Fibroblast of skin of scalp (primary cell): ENCODE measurements at places on chromosomes 13 and 19.

DNA sequence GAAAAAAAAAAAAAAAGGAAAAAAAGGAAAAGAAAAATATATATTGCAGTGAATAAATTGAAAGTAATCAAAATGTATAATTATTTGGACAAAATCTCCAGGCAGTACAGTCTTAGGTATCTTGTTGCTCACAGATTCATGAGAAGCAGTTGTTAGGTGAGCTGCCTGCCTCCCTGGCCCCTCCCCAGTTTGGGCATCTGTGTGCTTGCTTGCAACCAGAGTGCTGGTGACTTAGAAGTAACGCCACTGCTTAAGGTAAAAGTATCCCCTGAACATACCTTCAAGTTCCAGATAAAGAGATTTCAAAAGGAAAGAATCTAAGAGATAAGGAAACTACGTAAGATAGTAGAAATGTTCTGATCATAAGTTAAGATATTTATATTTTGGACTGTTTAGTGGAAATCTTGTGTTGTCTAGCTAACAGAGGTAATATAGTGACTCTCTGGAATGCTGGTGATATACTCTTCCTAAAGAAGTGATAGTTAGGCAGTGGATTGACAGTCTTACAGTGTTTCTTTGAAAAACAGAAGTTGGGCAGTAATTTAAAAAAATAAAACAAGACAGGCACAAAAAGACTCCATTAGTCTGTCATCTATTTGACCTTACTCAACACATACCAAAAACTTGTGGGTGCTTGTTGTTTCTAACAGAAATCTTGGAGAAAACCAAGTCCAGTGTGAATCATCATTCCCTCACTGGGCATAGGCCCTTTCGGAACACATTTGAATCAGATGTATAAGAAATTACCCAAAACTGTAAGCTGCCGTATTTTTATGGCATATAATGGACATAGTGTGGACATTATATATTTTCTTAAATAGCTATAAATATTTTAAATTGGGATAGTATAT, 38.3 kb upstream of the KCTD4 start:
- peak; percentile 71 for DNase-seq

DNA sequence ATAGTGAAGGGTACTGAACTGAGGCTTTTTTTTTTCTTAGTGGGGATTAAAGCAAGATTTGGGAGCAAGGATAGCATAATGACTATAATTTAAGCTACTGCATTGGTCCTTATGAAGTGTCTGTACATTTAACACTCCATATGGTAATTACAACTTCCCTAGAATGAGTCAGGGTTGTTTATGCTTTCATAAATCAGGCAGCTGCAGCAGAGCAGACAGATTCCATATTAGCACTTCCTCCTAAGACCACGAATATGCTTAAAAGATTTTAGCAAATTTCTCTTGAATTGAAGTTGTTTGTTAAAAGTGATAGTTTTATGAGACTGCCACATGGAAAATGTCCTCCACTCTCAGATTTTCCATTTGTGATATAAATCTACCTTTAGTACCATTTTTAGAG, 401.1 kb upstream of the SPRY2 start:
- no peak for DNase-seq

- no peak for DNase-seq
Observed at GRCh38 chr19:57227502-57227901, 3.3 kb upstream of the AURKC start.

DNA sequence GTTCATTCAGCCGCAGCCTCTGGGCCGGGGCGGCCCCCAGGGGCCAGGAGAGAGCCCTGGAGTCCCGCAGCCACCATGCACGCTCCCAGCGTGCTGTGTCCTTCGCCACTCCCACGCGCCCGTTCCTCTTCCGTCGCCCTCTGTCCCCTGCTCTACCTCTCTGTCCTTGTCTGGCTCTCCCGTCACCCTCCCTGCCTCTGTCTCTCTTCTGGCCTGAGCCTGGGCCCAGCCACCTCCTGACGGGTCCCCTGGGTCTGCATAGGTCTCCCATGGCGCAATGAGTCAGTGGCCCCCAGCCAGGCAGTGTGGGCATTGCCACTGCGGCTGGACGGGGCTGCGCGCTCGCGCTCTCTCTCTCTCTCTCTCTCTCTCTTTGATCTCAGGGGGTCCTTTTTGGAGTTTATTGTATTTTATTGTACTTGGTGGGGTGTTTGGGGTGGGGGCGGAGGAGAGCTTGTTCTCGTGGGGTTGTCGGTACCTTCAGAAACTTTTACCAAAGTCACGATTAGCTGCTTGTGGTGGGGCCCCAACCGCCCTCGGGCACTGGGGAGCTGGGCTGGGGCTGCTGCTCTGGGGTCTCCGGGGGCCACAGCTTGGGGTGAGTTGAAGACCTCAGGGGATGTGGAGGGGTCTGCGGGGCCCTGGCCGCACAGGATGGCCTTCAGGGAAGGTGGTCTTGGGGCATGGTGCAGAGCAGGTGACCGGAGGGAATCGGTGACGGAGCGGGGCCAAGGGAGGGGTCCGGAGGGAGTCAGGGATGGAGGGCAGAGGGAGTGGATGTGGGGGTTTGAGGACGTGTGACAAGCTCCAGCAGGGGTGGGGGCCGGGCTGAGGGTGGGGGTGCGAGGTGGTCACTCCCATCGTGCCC, 1.7 kb upstream of the TGFBR3L start:
- no peak for DNase-seq

GRCh38 chr19:38076337-38076736, 147.7 kb downstream of the DPF1 start:
- DNase-seq: no peak

DNA sequence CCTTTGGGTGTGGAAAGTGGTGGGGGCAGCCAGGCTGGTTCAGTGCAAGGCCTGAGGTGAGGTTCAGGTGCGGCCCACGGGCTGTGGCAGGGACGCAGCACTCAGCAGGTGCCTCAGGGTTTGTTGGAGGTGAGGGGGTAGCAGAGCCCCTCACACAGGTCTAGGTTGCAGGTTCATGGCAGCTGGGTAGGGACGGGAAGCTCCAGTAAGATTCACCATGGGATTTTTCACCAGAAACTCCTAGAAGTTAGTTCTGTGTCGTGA, 14.0 kb downstream of the MCF2L start:
- DNase-seq: no peak

DNA sequence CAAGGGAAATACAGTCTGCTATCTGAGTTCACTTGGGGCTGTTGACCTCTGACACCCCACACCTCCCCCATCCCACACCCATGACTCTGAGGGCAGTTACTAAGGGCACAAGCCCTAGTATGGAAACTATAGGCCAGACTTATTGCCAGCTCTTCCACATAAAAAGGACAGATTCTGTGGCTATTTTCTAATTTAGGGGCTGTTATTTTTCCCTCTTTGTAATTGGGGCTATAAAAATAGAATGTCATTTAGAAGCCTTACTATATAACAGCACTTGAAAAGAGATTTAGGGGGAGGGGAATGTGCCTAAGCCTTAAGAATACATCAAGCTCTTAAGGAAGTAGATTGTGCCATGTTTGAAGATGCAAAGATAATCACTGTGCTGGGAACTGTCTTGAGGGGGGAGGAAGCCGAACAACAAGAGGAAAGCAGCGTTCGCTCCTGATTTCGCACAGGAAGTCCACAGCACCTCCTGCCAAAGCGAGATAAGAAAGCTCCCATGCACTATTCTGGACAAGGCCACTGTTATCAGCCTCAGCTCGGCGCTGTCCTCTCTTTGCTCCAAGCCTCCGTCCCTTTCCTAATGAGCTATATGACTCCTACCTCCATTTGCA, 86.6 kb downstream of the FLT1 start:
- DNase-seq: no peak

DNA sequence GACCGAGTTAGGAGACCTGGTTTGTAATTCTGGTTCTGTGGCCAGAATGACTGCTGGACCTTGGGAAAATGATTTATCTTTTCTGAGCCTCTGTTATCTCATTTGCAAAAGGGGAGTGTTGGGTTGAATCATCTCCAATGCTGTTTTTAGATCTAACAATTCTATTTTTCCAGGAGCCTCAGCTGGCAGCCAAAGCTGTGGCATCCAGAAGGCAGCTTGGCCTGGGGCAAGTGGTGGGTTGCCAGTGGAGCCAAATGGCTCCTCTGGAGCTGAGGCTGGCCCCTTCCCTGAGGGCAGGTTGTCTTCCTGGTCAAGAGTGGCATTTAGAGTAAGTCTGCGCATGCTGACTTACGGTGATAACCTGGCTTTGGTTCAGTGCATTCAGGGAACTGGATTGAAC, 21.3 kb downstream of the B3GLCT start:
- DNase-seq: no peak

GRCh38 chr19:18862976-18863842, 31.4 kb downstream of the UPF1 start:
- DNase-seq: no peak

DNA sequence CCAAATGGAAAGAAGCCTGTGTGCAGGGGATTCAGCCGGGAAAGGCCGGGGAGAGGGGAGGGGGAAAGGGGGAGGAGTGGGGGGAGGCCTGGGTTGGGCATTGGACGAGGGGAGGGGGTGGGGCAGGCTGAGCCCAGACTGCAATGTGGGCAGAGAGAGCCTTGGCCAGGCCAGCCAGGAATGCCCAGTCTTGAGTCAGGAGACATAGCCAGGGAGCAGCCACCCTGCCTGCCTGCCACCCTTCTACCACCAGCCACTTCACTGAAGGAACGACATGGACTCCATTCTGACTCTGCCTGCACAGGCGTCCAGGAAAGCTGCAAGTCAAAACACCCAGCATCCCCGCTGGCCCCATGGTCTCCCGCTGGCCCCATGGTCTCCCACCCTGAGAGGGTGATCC, 498 bp downstream of the PROZ start:
- DNase-seq: no peak

GRCh38 chr13:80979035-80979641, 638.2 kb upstream of the SPRY2 start:
- peak; percentile 70 for DNase-seq

DNA sequence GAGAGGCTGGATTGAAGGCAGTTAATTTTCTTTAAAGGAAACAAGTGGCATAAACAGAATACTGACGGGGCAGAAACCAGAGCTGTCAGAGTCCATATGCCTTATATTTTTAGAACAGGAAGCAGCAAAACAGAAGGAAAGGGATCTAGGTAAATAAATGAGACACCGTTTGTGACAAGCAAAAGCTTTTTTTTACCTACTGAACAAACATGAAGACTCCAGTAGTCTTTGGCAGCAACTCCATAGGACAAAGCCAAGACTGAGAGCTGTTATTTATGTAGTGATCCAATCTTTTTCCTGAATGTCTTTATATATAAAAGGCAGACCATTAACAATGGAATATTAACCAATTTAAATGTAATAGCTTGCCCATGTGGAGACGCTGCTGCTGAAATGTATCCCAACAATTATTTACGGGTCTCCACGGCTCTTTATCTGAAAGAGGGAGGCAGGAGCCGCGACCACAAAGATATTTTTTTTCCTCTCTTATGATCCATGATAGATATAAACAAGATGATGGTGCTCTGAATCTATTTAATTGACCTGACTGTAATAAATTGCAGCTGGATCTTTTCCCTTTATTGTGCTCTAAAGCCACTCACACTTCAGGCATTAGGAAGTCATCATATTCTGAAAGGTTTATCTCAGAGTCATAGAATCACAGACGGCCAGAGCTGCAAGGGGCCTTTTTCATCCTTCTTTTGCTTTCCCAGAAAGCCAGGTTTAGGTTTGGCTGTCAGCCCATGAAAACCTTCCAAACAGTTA, 687.8 kb downstream of the EFNB2 start:
- peak; percentile 1 for DNase-seq

DNA sequence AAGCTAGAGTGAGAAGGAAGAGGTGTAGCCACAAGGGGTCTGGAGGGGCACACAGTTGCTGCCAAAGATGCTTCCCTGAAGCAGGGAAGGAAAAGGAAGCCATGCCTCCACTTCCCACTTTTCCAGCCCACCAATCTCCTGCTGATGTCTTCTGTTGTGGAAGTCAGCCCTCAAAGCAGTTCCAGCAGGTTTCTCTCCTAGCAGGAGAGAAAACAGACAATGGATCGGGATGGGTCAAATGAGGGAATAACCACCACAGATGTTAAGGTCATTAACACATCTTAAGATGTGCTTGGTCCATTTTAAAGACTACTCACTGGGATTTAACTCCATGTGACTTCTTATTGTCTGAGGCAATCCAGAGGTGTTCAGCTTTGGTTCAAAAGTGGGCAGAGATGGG, 284.1 kb upstream of the SOX21 start:
- no peak for DNase-seq

DNA sequence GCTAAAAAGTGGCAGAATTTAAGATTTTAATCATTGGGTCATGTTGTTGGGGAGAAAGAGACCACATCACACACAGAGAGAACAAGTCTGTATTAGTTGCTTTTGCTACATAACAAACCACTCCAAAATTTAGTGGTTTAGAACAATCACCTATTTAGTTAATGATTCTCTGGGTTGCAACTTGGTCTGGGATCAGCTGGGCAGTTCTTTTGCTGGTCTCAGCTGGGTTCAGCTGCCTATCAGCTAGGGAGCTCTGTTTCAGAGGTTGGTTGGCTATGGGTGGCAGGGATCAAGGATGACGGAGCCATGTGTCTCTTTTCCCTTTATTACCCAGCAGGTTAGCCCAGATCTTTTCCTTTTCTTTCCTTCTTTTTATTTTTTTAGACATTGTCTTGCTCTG, 8.9 kb downstream of the PINLYP start:
- no peak for DNase-seq

DNA sequence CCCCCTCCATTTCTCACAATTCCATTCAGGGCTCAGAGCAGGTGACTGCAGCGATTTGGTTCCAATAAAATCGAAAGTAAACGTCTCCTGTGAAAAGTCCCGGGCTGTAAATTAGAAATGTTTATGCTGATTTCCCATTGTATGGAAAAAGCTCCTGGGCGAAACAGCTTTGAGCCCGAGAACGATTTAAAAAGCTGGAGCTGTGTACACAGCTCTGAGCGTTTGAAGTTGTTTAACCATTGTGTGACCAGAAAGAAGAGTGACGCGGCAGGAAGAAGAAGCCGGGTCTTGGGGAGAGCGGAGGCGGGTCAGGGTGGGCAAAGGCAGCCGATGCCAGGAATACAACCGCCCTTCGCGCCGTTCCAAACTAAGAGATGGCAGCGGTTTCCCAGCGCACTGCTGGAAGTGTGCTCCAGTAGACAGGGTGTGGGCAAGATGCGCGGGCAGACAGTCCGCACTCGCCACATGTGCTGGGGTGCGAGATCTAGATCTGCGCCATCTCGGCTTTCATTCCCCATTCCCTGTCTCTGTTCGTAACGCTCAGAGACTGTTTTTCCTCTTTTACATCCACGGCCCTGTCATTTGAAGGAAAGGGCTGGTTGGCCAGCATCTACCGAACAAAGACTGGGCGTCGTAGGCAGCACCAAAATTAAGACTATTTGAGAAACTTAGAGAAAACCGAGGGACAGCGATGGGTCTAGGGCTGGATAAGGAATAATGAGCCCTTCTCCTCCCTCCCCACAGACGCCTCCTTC, 960 bp upstream of the GSX1 start:
- DNase-seq: no peak

- no peak for DNase-seq
Observed at GRCh38 chr13:113624235-113624587, 33.8 kb downstream of the ATP4B start.

GRCh38 chr13:69283301-69283700, 824.3 kb upstream of the ATXN8OS start:
- no peak for DNase-seq

- peak; percentile 100 for DNase-seq
Observed at GRCh38 chr13:110361365-110361911, 54.4 kb downstream of the COL4A2 start.

GRCh38 chr19:11534948-11535347, 3.7 kb upstream of the CNN1 start:
- peak; percentile 25 for DNase-seq

- peak; percentile 1 for DNase-seq
Observed at GRCh38 chr19:40933025-40933424, 51.0 kb upstream of the CYP2A7 start.

- DNase-seq: no peak
Observed at GRCh38 chr13:58018865-58019264, 387.3 kb downstream of the PCDH17 start.
